ENCODE measurements at places on chromosomes 11 and 22. TPM values are rescaled to one million over a fixed set of nuclear protein-coding genes. Genes with fewer than 3 reads are reported as not detected.

The NDUFC2 gene
- 80.9 TPM for total RNA-seq

The CALCA gene
- total RNA-seq = not detected

The LDLRAD3 gene
- total RNA-seq = 3.9 TPM

The MCHR1 gene
- total RNA-seq = 0.50 TPM

The BAIAP2L2 gene
- 1.9 TPM for total RNA-seq

The KDM4D gene
- total RNA-seq = 1.6 TPM

The FOLR2 gene
- total RNA-seq = not detected

The SOX10 gene
- not detected for total RNA-seq

The RCOR2 gene
- total RNA-seq = 0.35 TPM

The THRSP gene
- total RNA-seq = not detected

The SYT13 gene
- total RNA-seq = 12.1 TPM

The EPS8L2 gene
- 235 TPM for total RNA-seq

The ISX gene
- not detected for total RNA-seq

The RBMXL2 gene
- total RNA-seq = not detected

DNA sequence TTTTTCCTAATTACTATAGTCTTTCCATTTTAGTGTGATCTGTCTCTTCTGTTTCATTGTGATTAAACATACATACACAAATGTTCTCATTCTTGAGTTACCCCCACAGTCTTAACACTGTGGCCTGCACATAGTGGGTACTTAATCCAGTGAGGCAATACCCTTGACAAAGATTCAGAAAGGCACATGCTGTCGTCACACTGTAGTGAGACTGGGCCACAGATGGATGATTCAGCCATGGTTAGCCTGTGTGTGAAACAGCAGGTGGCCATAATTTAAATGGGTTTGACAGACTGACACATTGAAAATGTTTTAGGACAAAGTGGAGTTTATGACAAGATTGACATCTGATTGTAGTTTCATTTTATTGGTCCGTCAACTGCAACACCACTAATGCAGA lies 313.1 kb downstream of the C11orf87 start:
- DNase-seq = no peak

DNA sequence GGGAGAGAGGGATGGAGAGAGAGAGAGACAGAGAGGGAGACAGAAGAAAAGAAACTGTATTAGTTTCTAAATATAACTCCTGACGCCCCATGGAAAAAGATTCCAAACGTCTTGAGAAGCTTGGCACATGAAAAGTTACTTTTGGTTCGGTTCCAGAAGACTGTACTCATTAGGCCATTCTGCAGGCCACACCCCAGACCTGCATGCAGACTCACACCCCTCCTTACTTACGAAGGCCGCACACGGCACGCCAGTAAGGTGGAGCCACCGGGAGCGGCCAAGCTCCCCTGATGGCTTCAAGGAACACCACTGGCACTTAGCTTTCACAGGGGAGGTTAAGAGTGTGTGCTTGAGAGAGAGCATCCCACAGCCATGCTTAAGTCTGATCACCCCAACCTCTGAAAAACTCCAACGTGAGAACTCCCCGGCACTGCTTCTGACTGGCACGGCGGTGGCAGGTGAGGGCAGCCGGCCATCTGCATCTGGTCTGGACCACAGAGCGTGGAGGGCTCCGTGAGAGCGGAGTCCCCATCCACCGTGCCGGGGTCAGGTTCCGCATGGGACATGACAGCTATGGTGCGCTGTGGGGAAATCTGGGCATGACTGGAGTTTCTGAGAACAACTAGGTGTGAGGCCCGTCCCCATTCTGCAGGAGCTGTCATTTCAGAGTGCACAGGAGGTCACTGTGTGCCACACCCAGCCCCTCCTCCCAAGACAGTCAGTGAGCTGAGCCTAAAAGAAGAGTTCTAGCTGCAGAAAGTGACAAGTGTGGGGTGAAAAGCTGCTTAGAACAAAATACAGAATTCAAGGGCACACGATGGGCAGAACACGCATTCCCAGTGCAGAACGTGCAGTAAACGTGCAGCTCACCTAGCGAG lies 62.4 kb downstream of the MYH9 start:
- DNase-seq = peak; percentile 92

DNA sequence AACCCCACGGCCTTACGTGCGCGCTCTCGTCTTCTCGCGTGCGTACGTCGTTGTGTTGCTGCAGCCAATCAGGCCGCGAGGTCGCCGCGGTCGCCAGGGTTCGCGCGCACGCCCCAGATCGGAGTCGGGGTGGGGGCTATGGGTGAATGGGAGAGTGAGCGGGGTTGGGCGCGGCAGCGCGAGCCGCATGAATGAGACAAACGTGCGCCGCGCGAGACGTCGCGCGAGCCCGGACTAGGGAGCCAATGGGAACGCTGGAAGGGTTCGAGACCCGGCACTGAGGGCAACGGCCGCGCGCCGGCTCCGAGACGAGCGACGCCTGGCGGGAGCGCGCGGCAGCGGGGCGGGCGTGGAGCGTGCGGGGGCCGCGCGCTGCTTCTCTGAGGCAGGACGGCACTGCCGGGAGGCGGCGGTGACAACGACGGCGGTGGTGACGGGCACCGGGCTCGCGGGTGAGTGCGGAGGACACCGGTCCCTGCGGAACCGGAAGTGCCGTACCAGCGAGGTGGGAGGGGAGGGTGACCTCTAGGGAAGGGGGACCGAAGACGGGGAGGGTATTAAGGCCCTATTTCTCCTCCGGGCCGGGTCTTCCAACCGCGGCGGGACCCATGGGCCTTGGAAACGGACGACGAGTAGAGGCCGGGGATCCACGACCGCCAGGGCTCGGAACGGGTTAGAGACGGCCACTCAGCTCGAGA lies at the start of gene ZDHHC5:
ZDHHC5 (plus strand) TSS at position 379 of the 698 bp plus-strand sequence. CDS start 4,977 bp downstream, outside the sequence.
- peak; percentile 96 for DNase-seq

DNA sequence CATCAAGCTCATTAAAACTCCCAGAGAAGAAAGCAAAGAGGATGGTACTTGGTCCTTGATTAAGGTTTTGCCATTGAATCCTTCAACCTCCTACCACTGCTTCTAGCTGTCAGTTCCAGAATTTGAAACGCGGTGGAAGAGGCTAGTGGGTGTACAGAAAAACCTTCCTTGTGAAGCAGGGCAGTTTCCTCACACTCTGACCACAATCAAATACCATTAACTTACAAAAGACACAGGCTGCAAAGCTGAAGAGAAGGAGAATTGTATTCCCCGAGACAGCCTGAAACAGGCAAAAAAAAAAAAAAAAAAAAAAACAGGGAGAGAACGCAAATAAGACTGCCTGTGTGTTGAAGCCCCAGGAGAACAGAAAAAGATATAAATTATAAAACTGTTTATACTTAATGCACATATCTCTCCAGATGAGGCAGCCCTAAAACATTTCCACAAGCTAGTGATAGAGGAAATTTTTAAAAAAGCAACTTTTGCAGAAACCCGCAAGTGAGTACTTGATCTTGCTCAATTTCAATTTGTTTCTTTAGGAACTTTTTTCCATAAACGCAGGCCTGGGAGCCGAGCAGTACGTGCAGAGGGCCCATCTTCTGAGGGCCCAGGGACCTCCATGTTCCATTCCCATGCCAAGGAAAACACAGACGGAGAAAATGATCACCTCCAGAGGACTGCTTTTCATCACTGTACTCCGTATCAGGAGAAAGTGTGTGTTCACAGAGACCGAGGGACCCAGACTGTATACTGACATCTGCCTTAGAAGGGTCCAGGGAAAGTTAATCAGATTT lies 218.7 kb upstream of the BLID start:
- no peak for DNase-seq

- DNase-seq = no peak
Measured at GRCh38 chr11:15499674-15500073, 385.0 kb downstream of the INSC start.

- DNase-seq = no peak
Measured at GRCh38 chr11:126329644-126330211, 25.8 kb upstream of the ST3GAL4 start.

GRCh38 chr11:488579-488978 lies 18.5 kb downstream of the RNH1 start:
- no peak for DNase-seq

DNA sequence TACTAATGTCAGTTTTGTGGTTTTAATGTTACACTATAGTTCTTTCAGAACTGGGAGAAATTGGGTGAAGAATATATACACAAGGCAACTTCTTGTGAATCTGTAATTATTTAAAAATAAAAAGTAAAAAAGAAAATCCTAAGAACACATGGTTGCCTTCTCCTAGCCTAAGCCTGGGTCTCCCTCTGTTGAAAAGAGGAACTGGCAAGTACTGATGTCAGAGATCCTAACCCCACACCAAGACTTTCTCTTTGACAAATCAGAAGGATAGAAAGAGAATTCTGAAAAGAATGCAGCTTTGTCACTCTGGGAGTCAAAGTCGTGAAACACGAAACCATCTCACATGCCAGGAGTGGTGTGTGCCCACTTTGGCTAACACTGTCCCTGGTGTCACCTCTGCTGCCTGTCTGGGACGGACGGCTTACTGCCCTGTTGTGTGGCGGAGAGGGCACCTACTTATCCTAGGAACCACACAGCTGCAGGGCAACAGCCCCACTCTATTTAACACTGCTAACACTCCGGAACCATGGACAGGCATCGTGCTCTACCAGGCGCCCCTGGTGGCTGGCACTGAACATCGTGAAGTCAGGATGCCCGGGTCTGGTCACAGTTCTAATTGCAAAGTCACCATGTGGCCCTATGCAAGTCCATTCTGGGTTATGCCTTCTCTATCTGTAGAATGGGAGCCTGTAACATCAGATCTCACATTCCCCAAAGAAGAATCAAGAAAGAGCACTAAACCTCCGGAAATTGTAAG lies 108.7 kb upstream of the CD82 start:
- peak; percentile 3 for DNase-seq

GRCh38 chr11:9689721-9690120 lies 25.8 kb downstream of the SWAP70 start:
- DNase-seq = no peak

- no peak for DNase-seq
Measured at GRCh38 chr11:100883830-100884229, 196.7 kb downstream of the ARHGAP42 start.

- no peak for DNase-seq
Measured at GRCh38 chr11:3969613-3970012, 114.1 kb downstream of the STIM1 start.

- peak; percentile 55 for DNase-seq
Measured at GRCh38 chr11:59802639-59803176, 7.9 kb downstream of the MRPL16 start.

- no peak for DNase-seq
Measured at GRCh38 chr11:106278391-106278790, 200.9 kb downstream of the AASDHPPT start.

DNA sequence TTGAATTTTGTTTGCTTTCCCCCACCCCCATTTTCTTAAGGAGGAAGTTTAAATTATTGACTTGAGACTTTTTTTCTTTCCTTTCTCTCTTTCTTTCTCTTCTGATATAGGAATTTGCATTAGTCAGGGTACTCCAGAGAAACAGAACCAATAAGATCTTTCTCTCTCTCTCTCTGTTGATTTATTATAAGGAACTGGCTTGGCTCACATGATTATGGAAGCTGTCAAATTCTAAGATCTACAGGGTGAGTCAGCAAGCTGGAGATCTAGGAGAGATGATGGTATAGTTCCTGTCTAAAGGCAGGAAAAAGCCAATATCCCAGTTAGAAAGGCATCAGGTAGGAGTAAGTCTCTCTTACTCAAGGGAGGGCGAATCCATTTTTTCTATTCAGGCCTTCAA lies 64.0 kb downstream of the CCDC81 start:
- DNase-seq = peak; percentile 63

DNA sequence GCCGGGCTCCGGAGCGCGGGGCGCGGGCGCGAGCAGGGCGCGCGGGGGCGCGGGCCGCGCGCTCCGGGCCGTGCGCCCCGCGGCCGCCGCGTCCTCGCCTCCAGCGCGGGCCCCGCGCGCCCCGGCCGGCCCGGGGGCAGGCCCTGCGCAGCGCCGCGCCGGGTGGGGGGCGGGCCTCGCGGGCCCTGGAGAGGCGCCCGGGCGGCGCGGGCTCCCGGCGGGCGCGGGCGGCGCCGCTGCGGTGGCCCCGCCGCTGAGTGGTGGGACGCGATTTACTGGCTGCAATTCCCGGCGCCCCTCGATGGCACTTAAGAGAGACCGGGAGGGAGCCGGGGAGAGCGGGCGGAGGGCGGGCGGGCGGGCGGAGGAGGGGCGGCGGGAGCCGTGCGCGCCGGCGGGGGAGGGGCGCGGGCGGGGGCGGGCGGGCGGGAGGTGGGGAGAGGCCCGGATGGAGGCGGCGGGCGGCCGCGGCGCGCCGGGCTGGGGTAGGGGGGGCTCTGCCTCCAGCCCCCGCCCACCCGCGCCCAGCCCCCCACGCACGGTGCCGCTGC lies 73.2 kb upstream of the TCF20 start:
- no peak for DNase-seq

DNA sequence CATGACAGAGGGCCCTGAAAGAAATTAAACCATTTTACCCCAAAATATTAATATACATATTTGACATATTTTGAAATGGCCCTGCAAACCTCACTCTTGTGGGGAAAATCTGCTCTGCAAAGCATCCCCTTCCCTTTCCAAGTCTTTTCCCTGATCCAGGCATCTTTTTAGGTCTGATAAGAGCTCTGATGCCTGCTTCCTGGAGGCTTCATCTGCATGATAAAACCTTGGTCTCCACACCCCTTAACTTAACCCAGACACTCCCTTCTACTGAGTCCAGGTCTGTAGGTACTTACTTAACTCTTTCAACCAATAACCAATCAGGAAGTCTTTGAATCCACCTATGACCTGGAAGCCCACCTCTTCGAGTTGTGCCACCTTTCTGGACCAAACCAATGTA lies 1.8 kb upstream of the LGALS12 start:
- DNase-seq = no peak

DNA sequence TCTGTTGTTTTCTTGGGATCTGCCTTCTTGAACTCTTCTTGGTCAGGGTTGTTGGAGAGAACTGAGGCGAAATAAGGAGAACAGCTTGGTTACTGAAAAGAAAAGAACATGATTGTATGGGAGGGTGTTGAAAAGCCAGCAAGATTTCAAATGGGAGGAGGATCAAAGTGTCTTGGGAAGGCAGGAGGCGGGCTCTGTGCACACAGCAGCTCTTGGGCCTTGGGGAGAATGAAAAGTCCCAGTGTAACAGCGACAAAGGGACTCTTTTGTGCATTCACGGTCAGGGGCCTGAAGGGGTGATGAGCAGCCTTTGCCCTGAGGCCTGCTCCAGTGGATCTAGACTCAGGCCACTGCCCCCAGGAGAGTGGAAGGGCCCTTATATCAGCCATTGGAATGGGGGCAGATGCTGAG lies 135.4 kb downstream of the ADAMTS15 start:
- no peak for DNase-seq

- no peak for DNase-seq
Measured at GRCh38 chr22:28570696-28571373, 108.8 kb downstream of the TTC28 start.

DNA sequence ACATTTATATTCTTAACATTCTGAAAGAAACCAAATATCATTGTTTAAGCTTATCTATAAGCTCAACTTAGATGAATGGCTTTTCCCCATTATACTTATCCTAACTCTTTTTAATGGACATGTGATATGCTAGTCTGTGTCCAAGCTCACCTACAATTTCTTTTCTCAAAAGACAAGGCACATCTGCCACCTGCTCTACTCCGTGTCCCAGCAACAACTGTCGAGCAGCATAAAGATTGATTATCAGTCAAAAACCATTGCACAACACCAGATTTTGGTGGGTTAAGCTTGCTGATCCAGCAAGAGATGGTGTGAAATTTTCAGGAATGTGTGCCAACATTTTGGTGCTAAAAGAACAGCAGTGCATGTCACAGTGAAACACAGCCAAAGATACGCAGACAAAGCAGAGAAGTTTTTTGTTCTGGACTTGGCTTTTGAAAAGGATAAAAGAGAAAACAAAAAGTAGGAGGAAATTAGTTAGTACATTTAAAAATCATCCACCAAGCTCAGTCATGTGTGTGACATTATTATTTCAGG lies 65.8 kb downstream of the DCDC1 start:
- DNase-seq = no peak
